ENCODE measurements at places on chromosomes 12 and 14. TPM values are rescaled to one million over a fixed set of nuclear protein-coding genes. Genes with fewer than 3 reads are reported as not detected.

- DNase-seq = no peak
These were observed 609.0 kb upstream of the STXBP6 start for GRCh38 chr14:25658988-25659387.

GRCh38 chr12:7282844-7283243, 21.0 kb upstream of the ACSM4 start:
- DNase-seq = no peak

KRT71 gene
- total RNA-seq = not detected

- no peak for DNase-seq
These were observed 6.7 kb upstream of the KRT1 start for GRCh38 chr12:52686756-52687487.

- DNase-seq = no peak
These were observed 80.0 kb downstream of the TMEM30B start for GRCh38 chr14:61201171-61201570.

POLR3B gene
- total RNA-seq = 12.6 TPM

DNA sequence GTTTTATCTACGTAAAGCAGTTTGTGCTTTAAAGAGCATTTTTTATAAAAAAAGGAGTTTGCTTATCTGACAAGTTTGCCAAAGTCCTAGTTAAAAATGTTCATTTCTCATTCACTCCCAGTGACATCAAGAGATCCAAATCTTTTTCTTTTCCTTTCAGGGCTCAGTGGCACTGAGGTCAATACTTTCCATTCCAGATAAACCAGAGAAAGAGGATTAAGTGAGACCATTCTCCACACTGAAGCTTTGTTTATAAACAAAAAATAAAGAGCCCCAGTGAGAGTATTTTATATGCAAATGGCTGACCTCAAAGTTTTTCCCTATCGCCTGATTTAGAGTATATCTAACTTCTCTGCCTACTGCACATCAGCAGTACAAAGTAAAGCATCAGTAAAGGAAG, 199.8 kb downstream of the ALG10B start:
- DNase-seq = no peak

- peak; percentile 37 for DNase-seq
These were observed 11.5 kb upstream of the TDRD9 start for GRCh38 chr14:103916636-103917262.

DNA sequence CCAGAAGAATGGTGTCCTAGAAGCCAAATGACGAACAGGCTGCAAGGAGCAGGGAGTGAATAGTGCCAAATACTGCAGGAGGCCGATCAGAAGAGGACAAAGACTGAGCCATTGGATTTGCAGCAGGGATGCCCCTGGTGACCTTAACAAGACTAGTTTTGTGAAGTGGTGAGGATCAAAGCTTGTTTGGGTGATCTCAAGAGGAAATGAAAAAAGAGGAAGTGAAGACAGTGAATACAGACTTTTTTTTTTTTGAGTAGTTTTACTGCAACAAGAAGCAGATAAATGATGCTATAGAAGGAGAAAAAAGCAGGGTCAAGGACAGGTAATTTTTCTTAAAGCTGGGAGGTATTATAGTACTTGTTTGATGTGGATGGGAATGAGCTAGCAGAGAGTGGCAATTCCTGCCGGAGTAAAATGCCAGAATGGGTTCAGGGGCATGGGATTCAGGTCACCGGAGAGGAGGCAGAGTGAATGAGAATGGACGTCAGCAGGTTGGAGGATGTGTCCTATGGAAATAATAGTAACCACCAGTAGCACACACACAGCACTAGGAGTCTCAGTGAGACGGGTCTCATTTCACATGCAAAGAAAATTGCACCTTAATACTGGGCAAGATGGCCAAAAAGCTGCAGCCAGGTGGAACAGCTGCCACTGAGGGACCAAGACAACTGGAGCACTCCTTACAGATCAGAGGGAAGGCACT, 345.8 kb upstream of the CCDC196 start:
- DNase-seq = no peak

DNA sequence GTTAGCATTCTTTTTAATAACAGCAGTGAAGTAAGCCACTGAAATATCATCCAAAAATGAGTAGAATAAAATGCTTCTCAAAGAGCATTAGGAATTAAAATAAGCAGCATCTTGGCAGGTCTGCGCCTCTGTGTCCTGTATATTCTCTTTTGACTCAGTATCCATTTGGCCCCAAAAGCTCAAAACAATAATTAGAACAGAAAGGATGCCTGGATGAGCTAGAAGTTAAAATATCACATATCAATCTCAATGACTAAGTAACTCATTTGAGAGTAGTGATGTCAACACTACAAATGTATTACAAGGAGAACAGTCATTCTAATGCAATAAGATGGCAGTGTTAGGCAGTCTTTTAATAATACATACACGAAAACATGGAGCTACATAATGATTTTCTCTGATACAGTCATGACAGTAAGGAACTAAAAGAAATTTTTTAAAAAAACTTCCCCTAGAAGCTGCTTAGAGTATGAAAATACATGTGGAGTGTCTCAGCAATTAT, 160.9 kb upstream of the ABCD2 start:
- no peak for DNase-seq

DNA sequence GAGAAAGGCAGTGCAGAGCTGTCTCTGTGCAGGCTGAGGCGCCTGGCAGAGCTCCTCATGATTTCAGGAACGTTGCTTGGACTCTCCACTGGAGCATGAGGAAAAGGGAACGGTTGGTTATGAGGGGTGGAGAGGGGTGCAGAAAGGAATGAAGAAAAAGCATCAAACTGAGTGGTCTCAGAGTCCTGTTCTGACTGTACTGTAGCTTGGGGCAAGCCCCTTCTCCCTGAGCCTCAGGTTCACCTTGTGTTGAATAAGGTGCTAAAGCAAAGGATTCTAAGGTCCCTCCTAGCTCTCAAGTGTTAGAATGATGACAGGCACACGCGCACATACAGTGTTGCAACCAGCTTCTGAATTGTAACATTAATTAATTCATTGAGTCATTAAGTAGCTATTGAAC, 125.2 kb upstream of the PARP11 start:
- DNase-seq = no peak

P2RX2 gene
- not detected for total RNA-seq

- peak; percentile 25 for DNase-seq
These were observed 545.1 kb upstream of the ATP2B1 start for GRCh38 chr12:90253674-90254181.

GRCh38 chr12:71360013-71360412, 79.6 kb upstream of the LGR5 start:
- no peak for DNase-seq

LTA4H gene
- total RNA-seq = 38.5 TPM

- no peak for DNase-seq
These were observed 16.4 kb downstream of the PAPLN start for GRCh38 chr14:73253721-73254120.

ZNF664 gene
- 67.5 TPM for total RNA-seq

- DNase-seq = no peak
These were observed 29.3 kb upstream of the LGALS3 start for GRCh38 chr14:55099756-55100155.

DNA sequence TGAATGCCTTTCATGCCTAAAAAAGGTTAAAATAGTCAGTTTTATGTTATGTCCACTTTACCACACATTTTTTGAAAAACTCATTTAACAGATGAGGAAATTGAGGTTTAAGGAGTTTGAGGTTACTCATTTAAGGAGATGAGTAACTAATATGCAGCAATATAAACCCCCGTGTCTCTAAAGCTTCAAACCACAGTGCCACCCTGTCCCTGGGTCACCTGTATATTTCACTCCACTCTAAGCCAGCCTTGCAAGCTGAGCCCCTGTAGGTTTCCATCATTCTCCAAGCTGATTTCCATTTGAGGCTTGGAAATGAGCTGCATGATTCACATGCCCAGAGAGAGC, 64.4 kb downstream of the NUAK1 start:
- no peak for DNase-seq

CD163L1 gene
- total RNA-seq = 1.7 TPM

PTPRQ gene
- total RNA-seq = 1.9 TPM

MTRFR gene
- total RNA-seq = 13.9 TPM

KRT82 gene
- total RNA-seq = not detected

- DNase-seq = no peak
These were observed 13.3 kb upstream of the MAP3K9 start for GRCh38 chr14:70822530-70823185.

PLEK2 gene
- 0.47 TPM for total RNA-seq

- DNase-seq = no peak
These were observed 3.8 kb downstream of the IRAK4 start for GRCh38 chr12:43762596-43762995.

- no peak for DNase-seq
These were observed 544.5 kb upstream of the ATP2B1 start for GRCh38 chr12:90253136-90253535.

DNA sequence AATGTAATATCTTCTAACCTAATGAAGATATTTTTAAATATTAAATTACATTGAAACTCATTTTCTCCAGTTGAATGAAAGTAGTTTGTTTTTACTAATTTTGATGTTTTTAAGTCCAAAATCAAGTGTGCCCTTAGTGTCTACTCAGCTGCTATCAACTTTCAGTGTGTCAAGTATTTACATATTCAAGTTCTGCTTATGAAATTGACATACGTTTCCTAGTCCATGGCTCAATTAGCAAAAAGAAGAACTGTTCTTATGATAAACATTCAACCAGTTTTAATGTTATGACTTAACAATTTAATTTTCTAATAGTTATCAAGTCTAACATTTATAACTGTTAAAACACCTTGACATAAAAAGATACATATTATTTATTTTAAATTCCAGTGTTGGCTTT, 137.1 kb downstream of the DUSP6 start:
- DNase-seq = no peak

- no peak for DNase-seq
These were observed 495.2 kb upstream of the GARIN6 start for GRCh38 chr12:99152337-99152736.

DNA sequence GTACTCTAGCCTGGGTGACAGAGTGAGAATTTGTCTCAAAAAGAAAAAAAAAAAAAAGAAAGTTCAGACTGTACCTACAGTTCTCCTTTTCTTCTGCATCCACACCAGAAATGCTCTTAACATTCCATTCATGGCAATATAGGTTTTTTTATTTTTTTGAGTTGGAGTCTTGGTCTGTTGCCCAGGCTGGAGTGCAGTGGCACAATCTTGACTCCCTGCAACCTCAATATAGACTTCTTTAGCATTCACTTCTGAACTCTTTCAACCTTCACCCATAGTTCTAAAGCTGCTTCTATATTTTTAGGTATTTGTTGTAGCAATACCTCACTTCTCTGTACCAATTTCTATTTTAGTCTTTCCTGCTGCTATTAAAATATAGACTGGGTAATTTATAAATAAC, 1095.7 kb downstream of the FLRT2 start:
- no peak for DNase-seq

DNA sequence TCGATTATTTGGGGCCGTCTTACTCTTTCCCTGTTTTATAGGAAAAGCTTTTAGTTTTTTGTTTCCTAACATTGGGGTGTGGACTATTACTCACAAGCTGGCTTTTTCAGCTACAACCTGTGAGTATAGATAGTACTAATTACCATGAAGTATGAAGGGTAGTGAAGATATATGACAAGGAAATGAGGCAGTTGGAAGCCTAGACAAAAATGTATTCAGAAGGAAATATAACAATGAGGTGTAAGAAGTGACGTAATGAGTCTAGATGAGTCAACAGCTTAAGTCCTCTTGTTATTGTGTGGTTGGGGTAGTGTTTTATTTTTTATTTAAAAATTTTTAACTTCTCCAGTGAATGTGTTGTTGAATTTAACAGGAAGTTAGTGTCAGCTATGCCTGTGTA, 804.5 kb downstream of the NRXN3 start:
- DNase-seq = no peak

TPPP2 gene
- total RNA-seq = not detected

GRCh38 chr12:132393991-132394949, 64.9 kb upstream of the GALNT9 start:
- no peak for DNase-seq

TRIM9 gene
- total RNA-seq = 40.2 TPM

GRCh38 chr12:70329728-70330127, 36.4 kb upstream of the KCNMB4 start:
- no peak for DNase-seq

DNA sequence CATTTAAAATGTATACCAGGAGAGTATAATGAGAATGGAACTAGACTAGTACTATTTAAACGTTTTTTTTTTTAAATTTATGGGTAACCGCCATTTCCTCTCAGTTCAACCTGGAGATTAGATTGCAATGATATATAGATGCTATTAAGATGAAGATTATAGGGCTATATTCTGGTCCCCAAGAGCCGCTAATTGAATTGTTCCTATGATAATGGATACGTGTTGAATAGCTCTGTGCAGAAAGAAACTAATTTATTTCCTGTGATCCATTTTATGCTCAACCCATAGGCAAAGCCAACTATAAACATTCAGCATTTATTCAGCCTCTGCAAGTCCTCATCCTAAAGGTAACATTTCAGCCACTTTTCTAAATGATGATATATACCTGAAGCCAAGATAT, 1595.1 kb upstream of the SEL1L start:
- DNase-seq = no peak

DNA sequence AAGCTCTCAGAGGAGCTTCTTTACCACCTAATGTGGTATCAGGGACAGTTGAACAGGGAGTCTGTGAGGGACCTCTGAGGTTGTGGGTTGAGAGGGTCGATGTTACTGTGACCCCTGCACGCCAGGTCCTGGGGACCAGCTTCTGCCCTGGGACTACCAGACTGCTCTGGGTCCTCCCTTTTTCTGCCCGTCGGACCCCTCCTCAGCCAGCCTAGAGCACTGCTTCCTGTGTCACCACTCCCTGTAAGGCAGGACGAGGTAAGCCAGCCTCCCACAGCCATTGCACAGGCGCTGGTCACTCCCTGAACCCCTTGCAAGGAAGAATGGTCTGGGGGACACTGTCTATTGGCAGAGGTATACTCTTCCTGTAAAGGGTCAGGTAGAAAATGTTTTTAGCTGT, 38.1 kb downstream of the SYNE3 start:
- DNase-seq = no peak

- DNase-seq = no peak
These were observed 142.9 kb upstream of the KITLG start for GRCh38 chr12:88723219-88723618.

GRCh38 chr12:14169281-14169680, 187.9 kb upstream of the GRIN2B start:
- DNase-seq = no peak

GRCh38 chr14:103801459-103801858, 45.9 kb downstream of the PPP1R13B start:
- DNase-seq = no peak

TAS2R10 gene
- total RNA-seq = 5.5 TPM

CPNE6 gene
- 10.8 TPM for total RNA-seq

DNA sequence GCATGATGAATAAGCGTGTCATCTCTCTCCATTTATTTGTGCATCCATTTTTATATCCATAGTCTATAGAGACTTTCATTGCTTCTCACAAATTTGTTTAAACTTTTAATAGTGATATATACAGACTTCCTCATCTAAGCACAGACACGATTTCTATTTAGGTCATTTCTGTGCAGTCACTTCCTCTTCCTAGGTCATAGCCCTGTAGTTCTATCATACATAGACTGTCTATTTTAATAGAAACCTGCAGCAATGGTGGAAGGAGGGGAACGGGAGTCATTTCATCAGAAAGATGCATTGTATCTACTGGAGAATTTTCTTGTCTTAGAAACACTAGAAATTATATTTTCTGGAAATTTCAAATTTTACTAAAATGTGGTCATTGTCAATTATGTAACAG, 133.4 kb upstream of the FGD4 start:
- no peak for DNase-seq

GRCh38 chr12:49365542-49365941, 1.7 kb upstream of the SPATS2 start:
- no peak for DNase-seq
